ENCODE measurements at places on chromosomes 6 and 20. TPM values are rescaled to one million over a fixed set of nuclear protein-coding genes. Genes with fewer than 3 reads are reported as not detected.

DNA sequence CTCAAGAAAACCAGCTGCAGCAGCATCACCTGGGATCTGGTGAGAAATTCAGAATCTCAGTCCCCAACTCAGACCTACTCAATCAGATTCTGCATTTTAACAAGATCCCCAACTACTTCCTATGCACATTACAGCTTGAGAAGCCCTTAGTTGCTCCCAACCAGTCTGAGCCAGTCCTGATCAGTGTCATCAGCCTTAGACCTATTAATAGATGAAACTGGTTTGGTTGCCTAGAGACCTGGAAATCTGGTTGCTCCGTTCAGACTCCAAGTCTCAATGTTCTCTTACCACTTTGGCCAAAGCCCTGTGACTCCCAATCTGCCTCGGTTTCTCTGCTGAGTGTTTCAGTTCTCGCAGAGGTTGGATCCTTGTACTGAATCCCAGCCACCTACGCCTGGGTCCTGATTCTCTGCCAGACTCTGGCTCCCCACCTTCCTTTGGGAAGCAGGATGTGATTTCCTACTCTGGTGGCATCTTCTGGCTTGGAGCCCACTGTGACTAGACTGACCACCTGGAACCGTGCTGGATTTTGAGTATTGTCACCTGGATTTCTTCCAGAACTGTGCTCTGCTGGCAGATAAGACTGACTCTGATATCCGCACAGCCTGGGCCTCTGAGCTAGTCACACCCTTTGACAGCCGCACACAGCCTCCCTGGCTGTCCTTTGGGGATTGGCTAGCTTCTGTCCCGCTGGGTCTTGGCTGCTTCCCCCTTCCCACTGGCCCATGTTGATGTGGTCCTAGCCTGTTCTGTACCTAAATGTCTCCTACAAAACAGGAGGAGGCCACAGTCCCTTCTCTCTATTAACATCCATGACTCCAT, 20.3 kb upstream of the ATXN1 start:
- DNase-seq = no peak

GRCh38 chr20:62671765-62672164, 29.5 kb downstream of the SLCO4A1 start:
- no peak for DNase-seq

COL21A1 gene
- 12.9 TPM for total RNA-seq

TPD52L1 gene
- total RNA-seq = 0.83 TPM

TMC2 gene
- not detected for total RNA-seq

NT5E gene
- total RNA-seq = 762 TPM

DNA sequence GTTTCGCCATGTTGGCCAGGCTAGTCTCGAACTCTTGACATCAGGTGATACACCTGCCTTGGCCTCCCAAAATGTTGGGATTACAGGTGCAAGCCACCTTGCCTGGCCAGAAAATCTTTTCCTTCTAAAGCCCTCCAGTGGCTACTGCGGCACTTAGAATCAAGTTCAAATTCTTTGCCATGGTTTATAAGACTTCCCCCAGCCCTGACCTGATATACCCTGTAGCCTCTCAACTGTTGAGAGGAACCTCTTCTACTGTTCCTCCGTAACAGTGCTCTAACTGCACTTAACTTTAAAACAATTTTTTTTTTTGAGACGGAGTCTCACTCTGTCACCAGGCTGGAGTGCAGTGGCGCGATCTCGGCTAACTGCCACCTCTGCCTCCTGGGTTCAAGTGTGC, 235.6 kb downstream of the BCAS1 start:
- DNase-seq = no peak
